Activated CD4-positive, CD25-positive, alpha-beta regulatory T cell (primary cell): ENCODE measurements at places on chromosomes 1 and 21.
A peak's percentile ranks its signal among the peaks of the same experiment; 100 is the strongest.

DNA sequence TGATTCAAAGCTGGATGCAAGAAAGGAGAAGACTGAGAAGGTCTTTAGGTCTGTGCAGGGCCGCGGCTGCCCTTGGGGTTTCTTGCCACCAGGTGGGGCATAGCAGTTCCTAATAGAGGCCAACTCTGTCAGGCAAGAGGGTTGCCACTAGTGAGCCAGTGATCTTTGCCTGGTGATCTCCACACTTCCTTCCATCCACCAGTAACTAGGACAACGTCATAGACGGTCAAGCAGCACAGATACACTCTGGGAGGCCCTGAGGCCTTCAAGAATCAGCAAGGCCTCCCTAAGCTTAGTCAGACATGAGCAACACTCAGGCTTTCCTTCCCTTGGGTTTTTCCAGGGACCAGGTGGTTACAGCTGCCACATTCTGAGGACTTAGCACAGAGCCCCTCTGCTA is 32.9 kb upstream of the ATP2B4 start:
- DNase-seq, result peak; percentile 8

DNA sequence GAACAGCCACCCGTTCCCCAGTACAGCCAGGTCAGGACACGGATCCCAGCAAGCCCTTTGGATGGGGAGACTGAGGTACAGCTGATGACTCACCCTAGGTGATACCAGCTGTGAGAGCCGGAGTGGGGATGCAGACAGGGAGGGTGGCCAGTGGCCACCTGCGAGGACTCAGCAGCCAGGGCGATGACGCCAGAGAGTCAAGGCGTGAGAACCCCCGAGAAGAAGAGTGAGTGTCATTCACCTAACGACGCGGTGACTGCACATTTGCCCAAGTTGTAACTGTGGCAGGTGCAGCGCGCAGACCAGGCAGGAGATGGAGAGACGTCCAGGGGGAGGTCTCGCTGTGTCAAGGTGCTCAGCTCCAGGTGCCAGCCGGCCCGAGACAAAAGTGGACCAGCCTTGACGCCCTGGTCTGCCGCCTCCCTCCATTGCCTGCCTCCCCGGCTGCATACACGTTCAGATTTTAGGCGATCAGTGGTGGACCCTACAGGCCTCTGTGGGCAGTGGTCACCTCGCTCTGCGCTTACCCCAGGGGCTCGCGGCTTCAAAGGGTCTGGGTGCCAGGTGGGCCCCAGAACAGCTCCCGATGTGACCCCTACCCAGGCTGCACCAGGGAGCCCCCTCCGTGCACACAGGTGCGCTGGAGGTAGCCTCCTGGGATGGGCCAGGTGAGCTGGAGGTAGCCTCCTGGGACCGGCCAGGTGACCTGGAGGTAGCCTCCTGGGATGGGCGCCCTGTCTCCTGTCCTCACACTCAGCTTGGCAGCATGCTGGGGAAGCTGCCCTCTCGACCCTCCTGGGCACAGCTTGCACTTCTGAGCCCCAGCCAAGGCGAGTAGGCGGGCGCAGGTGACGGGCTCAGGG is 11.9 kb downstream of the LRRC3 start:
- DNase-seq, result no peak

DNA sequence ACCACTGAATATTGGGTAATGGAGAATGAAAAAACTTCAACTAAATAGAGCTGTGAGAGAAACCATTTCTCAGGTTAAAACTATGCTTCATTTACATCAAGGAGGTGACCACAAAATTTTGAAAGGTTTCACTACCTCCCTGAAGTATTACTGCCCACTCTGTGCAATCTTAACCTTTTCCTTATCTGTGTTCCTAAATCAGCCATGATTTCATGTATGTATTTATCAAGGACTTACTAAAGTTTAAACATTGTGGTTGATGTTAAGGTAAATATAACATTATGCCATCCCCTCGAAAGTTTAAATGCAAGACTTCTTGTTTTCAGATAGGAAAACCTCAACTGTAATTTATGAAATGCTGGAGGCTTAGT is 84.4 kb downstream of the CLEC20A start:
- no peak for DNase-seq

- no peak for DNase-seq
These were observed 235.2 kb upstream of the IRF2BP2 start for GRCh38 chr1:234845097-234845660.

GRCh38 chr1:174964972-174965361 is 34.8 kb upstream of the CACYBP start:
- no peak for DNase-seq

GRCh38 chr1:64046891-64047290 is 156.5 kb upstream of the UBE2U start:
- no peak for DNase-seq

GRCh38 chr1:118304722-118305359 is 119.8 kb upstream of the SPAG17 start:
- no peak for DNase-seq

GRCh38 chr1:13764588-13765332 is 64.8 kb downstream of the PRDM2 start:
- DNase-seq, result no peak

DNA sequence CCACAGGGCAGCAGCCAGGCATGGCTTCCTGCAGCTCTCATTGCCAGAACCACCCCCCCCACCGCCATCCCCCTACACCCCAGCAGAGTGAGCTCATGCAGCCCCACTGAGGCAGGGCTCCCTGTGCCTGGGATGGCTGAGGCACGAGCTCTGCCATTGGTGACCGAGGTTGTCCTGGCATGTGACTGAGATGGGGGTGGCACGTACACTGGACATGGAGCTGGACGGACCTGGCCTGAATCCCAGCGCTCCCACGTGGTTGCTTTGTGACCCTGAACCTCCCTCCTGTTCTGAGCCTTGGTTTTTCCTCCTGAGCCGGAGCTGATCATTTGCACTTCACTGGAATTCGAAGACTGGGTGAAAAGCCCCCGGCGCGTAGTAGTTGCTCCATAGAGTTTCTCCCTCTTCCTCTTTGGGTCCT is 28.3 kb downstream of the ALPL start:
- no peak for DNase-seq

GRCh38 chr1:43763497-43763973 is 56.2 kb downstream of the ST3GAL3 start:
- DNase-seq, result no peak

DNA sequence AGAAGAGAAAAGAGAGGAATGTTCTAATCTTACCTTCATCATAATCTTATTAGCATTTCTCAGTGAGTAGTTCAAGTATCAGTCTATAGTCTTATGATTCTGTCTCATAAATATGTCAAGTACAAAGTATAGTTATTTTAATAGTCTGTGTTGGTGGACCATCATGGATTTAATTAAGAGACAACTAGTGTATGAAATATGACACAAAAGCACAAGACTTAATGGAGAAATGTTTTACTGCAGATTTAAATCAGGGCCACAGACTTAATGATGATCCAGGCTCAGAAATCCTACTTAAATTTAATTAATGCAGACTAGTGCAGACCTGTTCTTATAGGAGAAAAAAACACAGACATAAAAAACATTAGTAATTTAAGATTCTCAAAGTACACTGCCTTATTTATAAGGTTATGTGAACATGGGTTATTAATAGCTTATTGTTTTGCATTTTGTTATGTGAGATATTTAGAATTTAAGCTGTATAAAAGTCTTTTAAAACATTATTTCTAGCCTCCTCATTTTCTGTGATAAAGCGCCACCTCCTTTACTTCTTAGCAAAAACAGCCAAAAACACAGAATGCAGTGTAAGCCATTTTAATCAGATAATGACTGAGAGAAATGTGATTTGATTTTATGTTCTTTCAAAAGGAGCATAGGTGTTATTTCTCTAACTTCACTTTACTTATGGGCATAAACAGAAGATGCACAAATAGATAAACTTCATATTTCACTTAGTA is 255.0 kb upstream of the SNX7 start:
- no peak for DNase-seq

DNA sequence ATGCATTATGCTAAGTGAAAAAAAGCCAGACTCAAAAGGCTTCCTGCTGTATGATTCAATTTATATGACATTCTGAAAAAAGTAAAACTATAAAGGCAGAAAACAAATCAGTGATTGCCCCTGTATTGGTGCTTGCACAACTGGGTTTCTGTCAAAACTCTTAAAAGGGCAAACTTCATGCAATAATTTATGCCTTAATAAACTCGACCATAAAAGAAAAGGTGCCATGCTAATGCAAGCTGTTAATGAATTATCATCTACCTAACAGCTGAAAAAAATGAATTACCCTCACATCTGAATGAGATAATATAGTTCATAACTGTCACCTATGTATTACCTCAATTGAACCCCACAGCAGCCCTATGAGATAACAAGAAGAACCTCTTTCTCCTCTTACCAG is 120.8 kb upstream of the ATP1A1 start:
- no peak for DNase-seq

- no peak for DNase-seq
These were observed at the start of gene PEAR1 for GRCh38 chr1:156893048-156893953. Gene PEAR1 (plus strand): TSS chr1:156893718. CDS start chr1:156903927, 10,209 bp downstream.

DNA sequence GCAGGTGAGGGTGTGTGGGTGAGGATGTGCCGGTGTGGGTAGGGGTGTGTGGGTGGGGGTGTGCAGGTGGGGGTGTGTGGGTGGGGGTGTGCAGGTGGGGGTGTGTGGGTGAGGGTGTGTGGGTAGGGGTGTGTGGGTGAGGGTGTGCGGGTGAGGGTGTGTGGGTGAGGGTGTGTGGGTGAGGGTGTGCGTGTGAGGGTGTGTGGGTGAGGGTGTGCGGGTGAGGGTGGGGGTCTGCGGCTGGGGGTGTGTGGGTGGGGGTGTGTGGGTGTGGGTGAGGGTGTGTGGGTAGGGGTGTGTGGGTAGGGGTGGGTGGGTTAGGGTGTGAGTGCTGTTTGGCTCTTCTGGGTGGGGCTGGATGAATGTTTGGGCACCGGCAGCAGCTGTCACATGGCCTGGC is 241.4 kb upstream of the POTED start:
- no peak for DNase-seq

- DNase-seq, result no peak
These were observed 159.8 kb downstream of the NEK7 start for GRCh38 chr1:198316546-198317100.

- no peak for DNase-seq
These were observed 257.7 kb downstream of the RHOU start for GRCh38 chr1:228992907-228993535.

DNA sequence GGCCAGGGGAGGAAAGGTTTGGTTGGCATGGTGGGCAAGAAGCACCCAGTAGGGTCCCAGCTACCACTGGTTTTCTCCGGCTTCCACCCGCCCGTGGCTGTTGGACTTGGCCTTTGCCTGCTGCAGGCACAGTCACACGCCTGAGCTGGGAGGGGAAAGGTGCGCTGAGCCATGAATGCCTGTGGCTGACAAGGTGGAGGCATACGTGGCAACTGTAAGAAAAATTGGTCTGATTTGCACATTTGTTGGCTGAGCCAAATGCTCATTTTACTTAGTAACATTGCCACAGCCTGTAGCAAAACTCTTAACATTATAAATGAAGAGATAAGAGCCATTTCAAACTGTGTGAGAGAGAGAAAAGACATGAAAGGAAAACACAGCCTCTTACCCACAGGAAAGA is 191.6 kb downstream of the PTPRC start:
- no peak for DNase-seq

GRCh38 chr1:156931974-156932710 is 11.7 kb downstream of the LRRC71 start:
- no peak for DNase-seq

GRCh38 chr21:44337941-44338895 is 972 bp downstream of the CFAP410 start:
- DNase-seq, result no peak

DNA sequence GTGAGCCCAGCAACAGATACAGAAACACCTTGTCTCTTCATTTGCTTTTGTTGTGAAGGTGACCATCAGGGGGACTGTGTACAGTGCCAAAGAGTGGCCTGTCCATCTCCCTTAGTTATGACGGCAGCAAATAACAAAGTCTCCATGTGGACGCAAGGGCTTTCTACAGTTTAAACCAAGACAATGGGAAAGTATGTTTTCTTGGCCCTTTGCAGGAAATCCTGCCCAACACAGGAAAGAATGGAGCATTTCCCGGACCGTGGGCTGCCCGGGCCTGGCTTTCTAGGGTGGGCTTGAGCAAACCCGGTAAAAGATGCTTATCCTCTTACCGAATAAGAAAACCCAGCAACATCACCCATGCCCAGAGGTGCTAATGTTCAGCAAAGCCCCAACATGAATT is 87.3 kb downstream of the ZBTB18 start:
- no peak for DNase-seq

- DNase-seq, result no peak
These were observed 142.4 kb downstream of the TLR5 start for GRCh38 chr1:223000632-223001031.

DNA sequence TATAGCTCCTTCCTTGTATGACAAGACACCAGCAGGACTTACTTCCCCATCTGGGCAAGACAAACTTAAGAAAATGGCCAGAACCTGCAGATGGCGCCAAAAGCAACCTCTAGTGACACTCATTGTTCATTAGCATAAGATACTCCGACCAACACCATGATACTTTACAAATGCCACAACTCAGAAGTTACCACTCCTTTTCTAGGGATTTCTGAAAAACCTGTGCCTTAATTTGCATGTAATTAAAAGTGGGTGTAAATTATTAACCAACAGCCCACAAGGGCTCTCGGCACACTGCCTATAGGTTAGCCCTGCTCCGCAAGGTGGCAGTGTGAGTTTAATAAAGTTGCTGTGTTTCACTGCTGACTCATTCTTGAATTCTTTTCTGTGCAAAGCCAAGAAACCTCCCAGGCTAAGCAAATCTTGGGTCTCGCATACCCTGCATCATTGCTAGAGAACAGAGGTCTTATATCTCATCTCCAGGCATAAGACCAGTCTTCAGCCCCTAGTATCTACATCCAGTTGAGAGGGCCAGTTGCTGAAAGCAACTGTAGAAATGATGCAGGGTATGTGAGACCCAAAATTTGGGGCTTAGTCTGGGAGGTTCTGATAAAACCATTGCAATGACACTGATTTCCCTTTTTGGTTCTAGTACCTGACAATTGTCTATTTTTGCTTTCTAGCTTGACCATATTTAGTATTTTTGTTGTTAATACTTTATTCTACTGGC is 86.4 kb downstream of the FAF1 start:
- DNase-seq, result peak; percentile 30

GRCh38 chr1:8563944-8564537 is 246.1 kb downstream of the SLC45A1 start:
- no peak for DNase-seq

DNA sequence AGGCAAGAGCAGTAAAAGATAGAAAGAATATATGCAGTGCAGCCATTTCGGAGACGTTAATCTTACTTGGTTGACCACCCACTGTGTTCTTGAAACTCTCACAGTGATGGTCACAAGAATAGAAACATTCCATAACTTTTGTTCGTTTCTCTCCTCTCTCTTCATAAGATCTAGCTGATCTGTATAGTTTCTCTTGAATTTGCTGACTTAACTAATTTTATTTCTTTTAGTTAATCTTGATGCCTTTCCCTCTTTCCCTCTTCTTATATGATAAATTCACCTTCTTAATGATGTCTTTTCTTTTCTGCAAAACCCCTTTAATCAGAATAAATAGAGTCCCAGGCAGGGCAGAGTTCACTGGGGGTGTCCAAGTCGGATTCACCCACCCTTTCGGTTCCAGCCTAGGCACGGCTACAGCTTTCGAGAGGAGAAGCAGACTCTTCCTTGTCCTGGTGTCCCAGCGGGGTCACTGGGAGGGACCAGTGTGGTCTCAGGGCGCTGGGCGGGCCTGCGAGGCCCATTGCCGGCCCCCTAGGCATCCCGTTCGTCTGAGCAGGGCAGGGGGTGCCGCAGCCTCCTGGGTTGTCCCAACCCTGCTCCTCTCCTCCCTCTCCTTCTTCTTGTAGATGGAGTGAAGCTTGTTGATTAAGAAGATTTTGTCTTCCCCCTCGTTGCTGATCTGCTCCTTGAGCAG is 39.8 kb downstream of the ZNF691 start:
- no peak for DNase-seq

- no peak for DNase-seq
These were observed 2.4 kb downstream of the ECHDC2 start for GRCh38 chr1:52919051-52919722.
